ENCODE measurements at places on chromosomes 2 and 18.

GRCh38 chr2:199303728-199304177 is 154.0 kb downstream of the SATB2 start:
- no peak for DNase-seq

GRCh38 chr2:54981385-54981784 is 68.9 kb downstream of the RTN4 start:
- DNase-seq: no peak

DNA sequence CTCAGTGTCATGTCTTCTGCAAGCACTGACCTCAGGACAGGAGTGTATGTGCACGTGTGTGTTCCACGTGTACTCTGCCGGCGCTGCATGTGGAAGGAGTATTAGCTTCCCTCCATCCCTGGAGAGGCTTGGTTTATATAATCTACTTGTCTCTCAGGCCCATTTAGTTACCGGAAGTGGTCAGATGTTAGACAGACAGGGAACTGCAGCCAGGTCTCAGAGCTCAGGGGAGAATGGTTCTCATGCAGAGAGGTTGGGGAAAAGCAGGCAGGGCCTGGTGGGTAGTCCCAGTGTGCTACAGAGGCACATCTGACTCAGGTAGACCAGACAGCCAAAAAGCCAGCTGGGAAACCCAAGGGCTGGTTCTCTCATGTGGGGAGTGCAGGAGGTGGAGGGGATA is 167.9 kb downstream of the CTIF start:
- no peak for DNase-seq

DNA sequence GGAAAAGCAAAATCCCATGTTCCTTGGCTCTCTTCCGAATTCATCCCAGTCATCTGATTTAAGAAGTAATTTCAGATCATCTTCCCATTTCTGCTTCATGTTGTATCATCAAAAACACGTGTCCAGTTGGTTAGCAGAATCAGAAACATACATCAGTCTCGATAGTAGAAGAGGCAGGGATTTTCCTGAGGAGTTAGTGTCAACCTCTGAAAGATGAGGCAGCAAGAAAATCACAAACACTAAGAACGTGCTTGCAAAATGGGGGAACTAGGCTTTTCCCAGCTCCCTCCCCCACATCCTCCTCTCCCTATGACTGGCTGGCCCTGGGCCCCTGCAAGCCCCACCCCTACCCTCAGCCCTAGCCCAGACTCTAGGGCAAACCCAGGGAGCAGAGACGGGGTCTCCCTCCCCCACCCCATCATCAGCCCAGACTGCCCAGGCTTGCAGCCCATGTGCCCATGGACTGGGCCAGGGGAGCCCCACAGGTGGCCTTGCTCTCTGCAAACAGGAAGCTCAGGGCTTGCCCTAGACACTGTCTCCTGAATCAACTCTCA is 161.0 kb upstream of the ID2 start:
- no peak for DNase-seq

DNA sequence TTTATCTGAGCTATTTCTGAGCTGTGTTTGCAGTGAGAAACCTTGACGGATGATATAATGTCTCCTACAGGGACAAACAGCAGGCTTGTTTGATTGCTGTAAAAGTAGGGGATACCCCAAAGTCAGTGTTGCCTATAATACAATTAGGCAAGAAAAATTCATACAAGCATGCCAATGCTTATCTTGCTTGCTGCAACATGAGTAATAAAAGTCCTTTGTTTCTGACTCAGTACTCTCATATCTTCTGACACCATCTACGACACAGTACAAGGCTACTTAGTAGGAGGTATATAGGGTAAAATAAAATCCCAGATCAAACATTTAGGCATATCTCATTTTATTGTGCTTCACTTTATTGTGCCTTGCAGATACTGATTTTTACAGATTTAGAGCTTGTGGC is 33.0 kb downstream of the ERBB4 start:
- DNase-seq: no peak
